Activated B cell treated with CpG ODN at 0.5 μM for 24 hours (primary cell): ENCODE measurements at places on chromosomes 11 and 22. TPM values are rescaled to one million over a fixed set of nuclear protein-coding genes. Genes with fewer than 3 reads are reported as not detected.

- no peak overlapping the region for H3K4me3 ChIP-seq
- DNase-seq = no peak
- peaks cover 6% of the 10 kb centered on the region for H3K27me3 ChIP-seq
- no peaks in the 10 kb centered on the region for H3K4me1 ChIP-seq
- H3K27ac ChIP-seq = no peak overlapping the region
These were observed 144.5 kb downstream of the CCDC34 start for GRCh38 chr11:27218421-27219038.

DNA sequence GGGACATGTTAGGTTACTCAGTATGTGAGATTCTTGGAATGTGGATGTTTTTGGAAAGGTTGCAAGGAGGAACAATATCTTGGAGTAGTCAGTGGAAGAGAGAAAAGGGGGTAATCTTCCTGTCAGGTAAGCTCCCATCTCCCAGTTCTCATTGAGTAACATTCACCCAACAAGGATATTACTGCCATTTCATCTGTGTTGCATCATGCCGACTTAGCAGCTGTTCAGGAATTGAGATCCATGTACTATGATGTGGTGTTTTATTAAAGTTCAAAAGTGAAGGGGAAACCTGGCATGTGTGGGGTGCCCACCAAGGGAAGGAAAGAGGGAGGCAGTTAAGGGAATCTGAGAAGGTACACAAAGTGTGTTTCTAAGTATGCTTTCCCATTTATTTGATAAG, 58.4 kb upstream of the RASSF10 start:
- peaks cover 4% of the 10 kb centered on the region for H3K27me3 ChIP-seq
- DNase-seq = no peak
- H3K4me1 ChIP-seq = no peaks in the 10 kb centered on the region
- H3K4me3 ChIP-seq = no peak overlapping the region
- no peaks in the 10 kb centered on the region for H3K36me3 ChIP-seq
- no peak overlapping the region for H3K27ac ChIP-seq

The KCNK7 gene
- total RNA-seq = 1.0 and 1.1 TPM in 2 replicates

The GGT5 gene
- not detected in 2 replicates for total RNA-seq

The SAA1 gene
- total RNA-seq = not detected in 2 replicates

The ANGPTL5 gene
- not detected in 2 replicates for total RNA-seq

- H3K4me1 ChIP-seq = no peaks in the 10 kb centered on the region
- H3K27me3 ChIP-seq = peaks cover 6% of the 10 kb centered on the region
- no peak for DNase-seq
- no peak overlapping the region for H3K27ac ChIP-seq
These were observed 125.2 kb downstream of the CTTN start for GRCh38 chr11:70523384-70524095.

- H3K27ac ChIP-seq = no peak overlapping the region
- no peaks in the 10 kb centered on the region for H3K36me3 ChIP-seq
- H3K27me3 ChIP-seq = peaks cover 14% of the 10 kb centered on the region
- H3K4me3 ChIP-seq = no peak overlapping the region
These were observed 24.4 kb upstream of the SHISAL1 start for GRCh38 chr22:44336962-44337677.

The CHRM4 gene
- 0.35 and 0.42 TPM in 2 replicates for total RNA-seq

DNA sequence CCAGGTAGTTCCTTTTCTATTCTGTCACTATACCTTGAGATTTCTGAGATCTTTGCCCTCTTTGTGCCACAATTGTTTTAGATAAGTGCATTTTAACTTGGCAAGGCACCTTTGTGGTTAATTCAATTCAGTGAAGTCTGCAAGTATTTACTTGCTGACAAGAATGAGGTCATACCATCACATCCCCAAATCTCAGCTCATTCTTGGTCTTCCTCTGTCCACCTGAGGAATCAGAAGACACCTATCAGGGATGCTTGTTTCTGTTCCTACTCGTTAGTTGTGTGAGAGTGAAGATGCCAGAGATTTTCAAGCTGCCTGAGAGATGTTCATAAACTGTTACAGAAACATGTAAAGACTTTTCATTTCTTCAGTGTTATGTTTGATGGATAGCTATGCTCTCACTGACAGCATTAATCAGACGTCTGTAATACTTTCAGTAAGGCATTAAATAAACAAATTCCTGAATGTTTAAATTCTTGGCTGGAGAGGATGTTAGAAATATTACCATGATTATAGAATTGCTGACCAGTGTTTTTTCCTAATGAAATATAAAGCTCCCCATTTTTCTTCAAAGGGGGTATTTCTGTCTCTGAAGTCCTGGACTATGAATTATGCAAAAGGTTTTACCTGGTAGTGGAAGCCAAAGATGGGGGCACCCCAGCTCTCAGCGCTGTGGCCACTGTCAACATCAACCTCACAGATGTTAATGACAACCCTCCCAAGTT, 135.0 kb upstream of the MTNR1B start:
- no peaks in the 10 kb centered on the region for H3K27me3 ChIP-seq
- no peaks in the 10 kb centered on the region for H3K4me1 ChIP-seq
- H3K4me3 ChIP-seq = no peak overlapping the region
- DNase-seq = no peak

GRCh38 chr11:22479208-22479607, 141.0 kb downstream of the SLC17A6 start:
- no peak overlapping the region for H3K4me3 ChIP-seq
- no peaks in the 10 kb centered on the region for H3K27me3 ChIP-seq
- H3K27ac ChIP-seq = no peak overlapping the region

GRCh38 chr22:30332994-30333706, 6.4 kb upstream of the TBC1D10A start:
- no peak overlapping the region for H3K4me3 ChIP-seq
- no peaks in the 10 kb centered on the region for H3K27me3 ChIP-seq
- H3K36me3 ChIP-seq = peaks cover 76% of the 10 kb centered on the region
- H3K4me1 ChIP-seq = no peaks in the 10 kb centered on the region

The APOBEC3A gene
- not detected in 2 replicates for total RNA-seq
